ENCODE measurements at places on chromosomes 11 and 22.

DNA sequence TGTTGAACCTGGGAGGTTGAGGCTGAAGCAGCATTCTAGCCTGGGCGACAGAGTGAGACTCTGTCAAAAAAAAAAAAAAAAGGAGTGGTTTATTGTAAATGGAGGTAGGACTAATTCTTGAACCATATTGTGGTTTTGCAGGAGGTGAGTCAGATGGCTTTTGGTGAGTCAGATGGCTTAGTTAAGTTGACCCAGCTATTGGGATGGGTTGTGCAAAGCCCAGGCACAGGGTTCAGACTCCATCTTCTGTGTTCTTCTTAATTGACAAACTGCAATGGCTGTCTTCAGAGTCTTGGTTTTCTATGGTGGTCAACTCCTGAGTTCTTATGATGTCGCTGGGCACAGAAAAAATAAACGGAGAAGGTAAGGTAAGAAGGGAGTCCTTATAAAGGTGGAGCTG, 182.7 kb downstream of the ADAMTS15 start:
- DNase-seq, result no peak

GRCh38 chr22:29431986-29432385, 6.4 kb upstream of the RFPL1 start:
- DNase-seq, result peak; percentile 48

DNA sequence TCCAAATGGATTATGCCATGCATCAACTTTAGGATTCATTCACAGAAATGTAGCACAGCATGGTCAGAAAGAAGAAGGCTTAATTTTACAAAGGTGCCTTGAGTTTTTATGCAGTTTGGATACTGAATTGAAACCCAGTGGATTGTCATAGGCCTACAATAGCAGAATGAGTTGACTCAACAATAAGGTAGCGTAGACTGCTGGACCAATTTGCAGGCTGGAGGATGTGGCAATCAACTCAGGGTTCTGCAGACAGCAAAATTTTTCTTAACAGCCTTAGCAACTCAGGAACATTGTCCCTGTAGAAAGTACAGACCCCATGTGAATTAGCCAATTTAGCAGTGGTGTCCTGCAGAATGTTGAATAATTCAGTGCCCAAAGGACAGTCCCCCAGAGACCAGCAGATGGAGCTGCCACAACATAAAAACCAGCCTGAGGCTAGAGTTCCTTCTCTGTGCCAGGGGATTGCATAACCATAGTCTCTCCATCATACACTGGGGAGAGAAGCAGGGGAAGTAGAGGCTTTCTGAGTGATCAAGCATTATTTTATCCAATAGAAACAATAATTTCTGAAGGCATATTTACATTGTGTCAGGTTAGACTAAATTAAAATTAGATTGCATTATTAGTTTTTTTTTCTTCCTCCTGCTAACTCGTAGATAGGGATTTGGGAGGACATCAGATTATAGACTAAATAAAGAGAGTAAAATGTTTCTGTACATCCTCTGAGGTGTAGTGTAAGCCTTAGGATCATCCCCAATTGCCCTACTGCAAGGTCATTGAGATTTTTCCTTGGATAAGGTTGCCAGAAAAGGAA, 20.3 kb upstream of the MRPL17 start:
- DNase-seq, result peak; percentile 25

- no peak for DNase-seq
Observed at GRCh38 chr22:47552024-47552423, 789.6 kb downstream of the TBC1D22A start.

- DNase-seq, result no peak
Observed at GRCh38 chr22:46763051-46763705, 728 bp downstream of the TBC1D22A start.

DNA sequence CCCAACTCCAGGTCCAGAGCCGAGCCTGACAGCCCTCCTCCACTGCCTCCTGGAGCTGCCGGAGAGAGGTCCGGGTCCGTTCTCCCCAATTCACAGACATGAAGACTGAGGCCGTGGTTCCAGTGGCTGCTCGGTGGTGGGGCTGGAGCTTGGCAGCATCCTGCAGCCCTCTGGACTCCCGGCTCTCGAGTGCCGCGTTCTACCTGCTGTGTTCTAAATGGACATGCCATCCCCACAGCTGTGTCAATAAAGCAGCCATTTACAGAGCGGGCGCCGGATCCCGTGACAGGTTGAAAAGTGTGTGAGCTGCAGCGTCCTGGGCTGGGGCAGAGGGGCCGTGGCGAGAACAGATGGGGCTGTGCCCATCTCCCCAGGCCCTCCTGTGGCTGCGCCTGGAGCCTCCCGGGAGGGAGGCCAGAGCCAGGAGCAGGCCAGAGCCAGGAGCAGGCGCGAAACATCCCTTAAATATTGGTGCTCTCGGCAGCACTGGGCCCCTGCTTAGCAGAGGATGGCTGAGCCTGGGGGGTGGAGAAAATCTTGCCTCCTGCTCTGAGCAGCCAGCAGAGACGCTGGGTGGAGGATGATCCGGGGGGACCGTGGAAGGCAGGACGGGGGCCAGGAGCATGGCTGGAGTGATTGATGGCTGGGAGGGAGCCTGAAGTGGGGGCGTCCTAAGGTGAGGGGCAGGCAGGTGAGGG, 46.2 kb downstream of the FLRT1 start:
- no peak for DNase-seq

DNA sequence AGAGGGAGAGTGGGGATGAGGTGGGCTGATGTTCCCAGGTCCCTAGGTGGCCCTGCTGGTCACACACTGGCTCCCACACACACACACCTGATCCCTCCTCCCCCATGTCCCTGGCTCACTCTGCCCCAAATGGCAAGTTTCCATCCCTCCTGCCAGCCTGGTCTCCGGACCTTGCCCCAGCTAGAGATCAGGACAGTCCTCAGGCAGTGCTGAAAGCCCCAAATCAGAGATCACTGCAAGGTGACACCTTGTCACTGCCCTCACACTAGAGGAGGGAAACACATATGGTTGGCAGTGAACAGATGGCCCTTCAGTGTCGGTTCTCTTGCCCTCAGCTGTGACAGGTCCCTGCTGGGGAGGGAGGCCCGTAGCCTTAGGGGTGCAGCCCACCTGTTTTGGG, 7.6 kb downstream of the TMPRSS5 start:
- no peak for DNase-seq

DNA sequence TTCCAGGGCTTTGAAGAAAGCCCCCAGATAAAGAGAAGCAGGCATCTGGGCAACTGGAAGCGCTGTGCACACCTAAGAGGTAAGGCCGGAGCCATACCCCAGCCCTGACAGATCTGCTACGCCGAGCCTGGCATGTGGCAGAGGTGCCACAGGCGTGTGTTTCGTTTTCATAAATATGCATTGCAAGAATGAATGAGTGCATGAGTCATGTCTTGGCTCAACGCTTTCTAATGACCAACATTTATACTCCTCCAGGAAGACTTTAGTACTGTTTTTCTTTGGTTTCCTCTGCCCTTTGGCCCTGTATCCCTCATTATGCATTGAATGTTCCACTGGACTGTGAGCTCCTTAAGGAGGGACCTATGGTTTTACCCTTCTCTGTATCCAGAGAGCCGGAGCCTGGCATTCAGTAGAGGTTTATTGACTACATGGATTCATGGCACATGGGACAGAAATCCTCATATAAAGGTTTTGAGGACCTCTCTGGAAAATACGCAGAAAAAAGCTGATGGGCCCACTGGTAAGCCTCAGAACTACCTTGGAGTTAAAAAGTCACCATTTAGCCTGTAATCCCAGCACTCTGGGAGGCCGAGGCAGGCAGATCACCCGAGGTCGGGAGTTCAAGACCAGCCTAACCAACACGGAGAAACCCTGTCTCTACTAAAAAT, 38.9 kb upstream of the CSNK2A3 start:
- DNase-seq, result no peak

DNA sequence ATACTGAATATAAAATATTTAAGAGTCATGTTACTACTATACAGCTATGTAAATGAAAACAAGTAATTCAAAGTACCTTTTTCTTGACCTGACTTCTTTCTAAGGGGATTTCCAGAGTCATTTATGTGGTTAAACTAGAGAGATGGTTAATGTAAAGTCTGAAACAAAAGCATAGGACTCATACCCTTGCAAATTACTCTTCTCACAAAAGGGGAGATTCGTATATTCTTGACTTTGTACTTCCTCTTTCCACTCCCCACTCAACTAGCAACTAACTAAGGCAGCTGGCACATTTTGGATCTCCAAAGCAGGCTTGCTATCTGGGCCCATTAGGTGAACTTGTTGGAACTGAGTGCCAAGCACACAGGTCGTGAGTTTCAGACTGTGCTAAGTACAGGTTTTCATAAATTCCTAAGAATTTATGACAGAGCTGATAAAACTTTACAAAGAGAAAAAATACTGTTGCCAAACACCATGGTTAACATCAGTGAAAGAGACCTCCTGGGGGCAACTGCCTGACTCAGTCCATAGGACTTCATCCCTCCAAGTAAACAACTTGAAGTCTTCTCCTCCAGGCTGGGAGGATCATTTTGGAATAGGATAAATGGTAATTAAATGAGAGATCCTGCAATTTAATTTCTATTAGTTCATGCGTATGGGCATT, 77.0 kb upstream of the DDI1 start:
- no peak for DNase-seq

DNA sequence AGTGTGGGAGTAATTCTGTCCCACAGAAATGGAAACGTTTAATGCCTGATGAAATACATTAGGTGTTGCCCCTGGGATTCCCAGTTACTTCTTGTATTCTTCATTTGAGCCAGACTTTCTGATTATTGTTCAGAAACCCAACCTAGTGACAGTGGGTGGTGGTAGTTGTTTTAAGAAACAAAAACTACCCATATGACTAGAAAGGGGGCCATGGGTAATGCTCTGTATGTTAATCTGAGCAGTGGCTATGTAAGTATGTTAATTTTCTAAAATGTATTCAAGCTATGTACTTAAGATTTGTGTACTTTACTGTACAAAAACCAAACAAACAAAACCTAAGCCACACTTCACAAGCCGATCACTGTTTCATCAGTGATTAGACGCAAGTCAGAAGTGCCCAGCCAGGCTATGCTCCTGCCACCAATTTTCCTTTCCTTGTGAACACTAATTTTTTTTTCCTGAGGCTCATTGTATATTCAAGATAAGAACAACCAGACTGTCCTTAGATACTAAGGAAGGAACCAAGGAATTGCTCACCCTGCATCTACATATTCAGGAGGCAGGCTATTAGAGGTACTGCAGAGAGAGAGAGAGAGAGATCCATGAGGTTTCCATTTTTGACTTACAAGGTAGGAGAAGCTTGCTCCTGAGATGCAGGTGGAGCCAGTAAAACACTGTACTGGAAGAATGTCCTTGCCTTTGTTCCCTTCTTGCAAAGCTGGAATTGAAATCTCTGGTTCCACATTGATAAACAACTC, 122.7 kb downstream of the DBX1 start:
- no peak for DNase-seq

DNA sequence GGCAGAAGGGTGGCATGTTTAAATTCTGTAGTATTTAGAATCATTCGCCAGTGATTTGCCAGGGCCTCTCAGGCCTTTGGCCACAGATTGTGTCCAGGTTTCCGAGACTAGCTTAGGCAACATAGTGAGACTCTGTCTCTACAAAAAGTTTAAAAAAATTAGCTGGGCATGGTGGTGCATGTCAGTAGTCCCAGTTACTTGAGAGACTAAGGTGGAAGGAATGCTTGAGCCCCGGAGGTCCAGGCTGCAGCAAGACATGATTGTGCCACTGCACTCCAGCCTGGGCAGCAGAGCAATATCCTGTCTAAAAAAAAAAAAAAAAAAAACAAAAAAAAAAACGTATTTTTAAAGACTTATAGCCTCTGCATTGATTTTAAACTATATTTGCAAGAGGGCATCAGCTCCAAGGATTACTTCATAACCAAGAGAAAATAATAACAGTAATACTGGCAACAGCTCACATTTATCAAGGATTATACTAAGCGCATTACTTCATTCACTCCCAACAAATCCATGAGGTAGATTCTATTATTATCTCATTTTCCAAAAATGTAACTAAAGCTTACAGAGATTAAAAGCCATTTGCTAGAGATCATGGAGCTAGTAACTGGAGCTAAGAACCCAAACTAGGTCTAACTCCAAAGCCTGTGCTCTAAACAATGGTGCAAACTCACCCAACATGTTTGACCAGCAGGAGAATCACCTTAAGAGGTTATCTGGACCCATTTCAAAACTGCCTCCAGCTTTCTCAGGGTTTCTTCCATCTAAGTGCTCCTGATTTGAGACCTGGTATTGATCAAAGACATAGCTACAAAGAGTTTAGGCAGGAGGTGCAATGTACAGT, 32.6 kb upstream of the SLC6A5 start:
- DNase-seq, result no peak

- DNase-seq, result no peak
Observed at GRCh38 chr22:50207383-50208140, 6.8 kb downstream of the SELENOO start.

DNA sequence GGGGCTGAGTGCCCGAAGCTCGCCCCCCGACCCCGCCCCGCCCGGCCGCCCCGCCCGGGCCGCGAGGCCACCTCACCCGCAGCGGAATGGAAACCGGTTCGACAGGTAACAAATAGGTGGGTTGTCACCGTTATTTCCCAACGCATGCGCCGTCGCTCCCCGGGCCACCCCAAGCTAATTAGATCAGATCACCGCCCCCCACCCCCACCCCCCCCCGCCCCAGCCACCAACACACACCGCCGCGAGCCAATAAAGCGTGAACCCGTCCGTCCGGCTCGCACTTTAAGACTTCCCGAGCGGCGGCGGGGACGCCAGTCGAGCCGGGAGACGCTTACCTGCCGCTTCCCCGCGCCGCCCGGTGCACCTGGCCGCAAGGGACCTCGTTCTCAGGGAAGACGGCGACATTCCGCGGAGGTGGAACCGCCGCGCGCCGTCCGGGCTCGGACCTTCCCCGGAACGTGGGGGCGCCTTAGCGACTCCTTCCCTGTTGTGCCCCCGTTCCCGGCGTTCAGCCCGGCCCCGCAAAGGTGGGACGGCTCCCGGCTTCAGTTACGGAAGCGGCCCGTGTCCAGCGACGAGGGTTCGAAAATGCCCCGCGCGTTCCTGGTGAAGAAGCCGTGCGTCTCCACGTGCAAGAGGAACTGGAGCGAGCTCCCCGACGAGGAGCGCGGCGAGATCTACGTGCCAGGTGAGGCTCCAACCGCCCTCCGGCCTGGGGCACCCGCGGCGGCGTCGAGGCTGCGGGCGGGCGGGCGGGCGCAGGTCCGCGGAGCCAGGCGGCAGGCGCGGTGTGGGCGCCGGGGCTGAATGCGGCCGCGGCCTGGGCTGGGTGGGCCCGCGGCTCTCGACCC, at the start of gene OVOL1:
Gene OVOL1 (plus strand): TSS at position 278 of the 851 bp plus-strand sequence. CDS start 311 bp downstream, at position 589.
- DNase-seq, result no peak

DNA sequence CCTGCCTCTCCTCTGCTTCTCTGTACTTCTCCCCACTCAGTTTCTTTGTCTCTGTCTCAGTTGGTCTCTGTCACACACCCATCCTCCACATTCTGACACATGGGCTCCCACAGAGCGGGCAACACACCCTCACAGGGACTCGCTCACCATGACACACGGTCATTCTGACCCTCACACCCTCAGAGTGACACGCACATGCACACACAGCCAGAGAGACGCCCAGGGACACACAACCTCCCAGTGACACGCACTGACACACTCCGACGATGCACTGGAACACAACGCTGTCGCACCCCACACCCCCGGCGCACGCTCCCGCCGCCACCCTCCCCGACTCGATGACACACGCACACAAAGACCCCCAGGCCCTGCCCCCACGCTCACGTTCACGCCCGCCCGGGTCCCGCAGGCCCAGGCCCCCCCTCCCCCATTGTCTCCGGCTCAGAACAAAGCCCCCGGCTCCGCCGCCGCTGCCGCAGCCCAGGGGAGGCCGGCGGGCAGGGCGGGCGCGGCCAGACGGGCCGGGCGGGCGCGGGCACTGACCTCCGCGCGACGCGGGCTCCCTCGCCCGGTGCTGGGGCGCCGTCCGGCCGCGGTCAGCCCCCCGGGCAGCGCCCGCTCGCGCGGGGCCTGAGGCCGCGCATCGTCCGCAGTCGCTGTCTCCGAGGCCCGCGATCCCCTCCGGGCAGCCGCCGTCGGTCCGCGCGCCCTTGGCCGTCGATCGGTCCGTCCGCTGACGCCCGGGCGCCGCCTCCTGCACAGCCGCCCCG, 404 bp downstream of the DCHS1 start:
- DNase-seq, result no peak
